Ovary (tissue), 10 donors: ENCODE measurements at places on chromosomes 1 and 21. TPM values are rescaled to one million over a fixed set of nuclear protein-coding genes. Genes with fewer than 3 reads are reported as not detected.

The LDLRAD1 gene
- 0.22 TPM for polyA plus RNA-seq

The TCHH gene
- polyA plus RNA-seq = 0.04 TPM

The PDE4B gene
- polyA plus RNA-seq = 8.2 TPM

The RIPPLY3 gene
- polyA plus RNA-seq = not detected

The JAK1 gene
- 50.9 TPM for polyA plus RNA-seq

The SYT11 gene
- polyA plus RNA-seq = 48.9 TPM

The LAX1 gene
- polyA plus RNA-seq = 0.13 TPM

The IFI6 gene
- polyA plus RNA-seq = 274 TPM

The APOBEC4 gene
- polyA plus RNA-seq = not detected

The SLC45A1 gene
- polyA plus RNA-seq = 0.70 TPM

The SH3BP5L gene
- 8.1 TPM for polyA plus RNA-seq

The LCE4A gene
- not detected for polyA plus RNA-seq

The SH3BGR gene
- polyA plus RNA-seq = 16.2 TPM

The FBXO42 gene
- 16.0 TPM for polyA plus RNA-seq

The NPHS2 gene
- polyA plus RNA-seq = not detected

The PROX1 gene
- polyA plus RNA-seq = 4.8 TPM

The SERTAD4 gene
- 2.1 TPM for polyA plus RNA-seq

The RGL1 gene
- polyA plus RNA-seq = 19.5 TPM

The HSD3B2 gene
- polyA plus RNA-seq = 1,514 TPM

The INSRR gene
- not detected for polyA plus RNA-seq

The MCM3AP gene
- 50.4 TPM for polyA plus RNA-seq

The KIF14 gene
- polyA plus RNA-seq = 0.06 TPM

The BEND5 gene
- 28.5 TPM for polyA plus RNA-seq

The CR1L gene
- not detected for polyA plus RNA-seq

The MTF2 gene
- polyA plus RNA-seq = 11.4 TPM

The ALPL gene
- polyA plus RNA-seq = 9.2 TPM

The CD34 gene
- polyA plus RNA-seq = 146 TPM

The PCBP3 gene
- polyA plus RNA-seq = 3.1 TPM
